ENCODE measurements at places on chromosomes 6 and 20. TPM values are rescaled to one million over a fixed set of nuclear protein-coding genes. Genes with fewer than 3 reads are reported as not detected.

IL17A gene
- total RNA-seq: not detected

PTK7 gene
- 151 TPM for total RNA-seq

RAB23 gene
- total RNA-seq: 24.7 TPM

DSP gene
- 0.16 TPM for total RNA-seq

MROH8 gene
- total RNA-seq: 1.0 TPM

EPPIN gene
- not detected for total RNA-seq

KHDC1L gene
- total RNA-seq: not detected

SLC17A9 gene
- 2.0 TPM for total RNA-seq

MEP1A gene
- not detected for total RNA-seq

FERMT1 gene
- 4.9 TPM for total RNA-seq
